ENCODE measurements at places on chromosomes 1 and 21.
A peak's percentile ranks its signal among the peaks of the same experiment; 100 is the strongest.

DNA sequence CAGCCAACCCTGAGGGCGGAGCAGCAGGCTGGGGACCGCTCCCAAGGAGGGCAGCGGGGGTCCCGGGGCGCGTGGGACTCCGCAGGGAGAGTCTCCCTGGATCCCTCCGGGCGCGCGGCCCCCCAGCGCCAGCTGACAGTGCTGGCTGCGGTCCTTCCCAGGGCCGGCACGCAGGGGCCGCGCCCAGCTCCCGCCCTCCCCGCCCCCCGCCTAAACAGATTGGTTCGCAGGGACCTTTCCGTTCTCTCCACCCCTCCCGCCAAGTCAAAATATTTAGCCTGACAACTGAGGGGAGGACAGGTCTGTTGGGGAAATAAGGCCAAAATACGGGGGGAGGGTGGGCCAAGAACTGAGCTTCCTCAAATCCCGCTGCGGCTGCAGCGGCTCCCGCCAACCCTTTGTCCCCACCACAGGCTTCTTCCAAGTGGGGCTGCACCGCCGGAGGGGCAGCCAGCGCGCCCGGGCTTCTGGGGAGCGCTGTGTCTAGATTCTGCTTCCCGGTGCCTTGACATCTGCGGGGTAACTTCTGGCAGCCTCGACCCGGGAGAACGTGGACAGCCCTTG lies at the start of gene INSRR:
INSRR (minus strand) TSS at position 159 of the 564 bp plus-strand sequence. CDS start 496 bp downstream, outside the sequence.
- no peak for DNase-seq

DNA sequence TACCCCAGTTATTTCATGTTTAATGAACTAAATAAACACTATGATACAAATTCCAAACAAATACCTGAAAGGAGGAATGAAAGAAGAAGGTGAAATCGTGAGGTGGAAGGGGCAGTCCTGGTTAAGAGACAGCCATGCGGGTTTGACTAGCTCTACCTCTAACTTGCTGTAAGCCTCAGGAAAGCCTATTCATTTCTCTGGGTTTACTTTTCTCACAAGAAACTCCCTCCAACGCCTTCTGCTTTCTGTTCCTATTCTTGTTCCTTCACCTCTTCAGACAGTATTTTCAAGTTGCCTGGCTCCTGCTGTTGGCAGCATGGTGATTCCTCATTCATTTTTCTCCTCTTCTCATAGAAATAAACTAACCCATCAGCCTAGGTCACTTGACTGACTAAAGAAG lies 92.4 kb downstream of the NTPCR start:
- no peak for DNase-seq

DNA sequence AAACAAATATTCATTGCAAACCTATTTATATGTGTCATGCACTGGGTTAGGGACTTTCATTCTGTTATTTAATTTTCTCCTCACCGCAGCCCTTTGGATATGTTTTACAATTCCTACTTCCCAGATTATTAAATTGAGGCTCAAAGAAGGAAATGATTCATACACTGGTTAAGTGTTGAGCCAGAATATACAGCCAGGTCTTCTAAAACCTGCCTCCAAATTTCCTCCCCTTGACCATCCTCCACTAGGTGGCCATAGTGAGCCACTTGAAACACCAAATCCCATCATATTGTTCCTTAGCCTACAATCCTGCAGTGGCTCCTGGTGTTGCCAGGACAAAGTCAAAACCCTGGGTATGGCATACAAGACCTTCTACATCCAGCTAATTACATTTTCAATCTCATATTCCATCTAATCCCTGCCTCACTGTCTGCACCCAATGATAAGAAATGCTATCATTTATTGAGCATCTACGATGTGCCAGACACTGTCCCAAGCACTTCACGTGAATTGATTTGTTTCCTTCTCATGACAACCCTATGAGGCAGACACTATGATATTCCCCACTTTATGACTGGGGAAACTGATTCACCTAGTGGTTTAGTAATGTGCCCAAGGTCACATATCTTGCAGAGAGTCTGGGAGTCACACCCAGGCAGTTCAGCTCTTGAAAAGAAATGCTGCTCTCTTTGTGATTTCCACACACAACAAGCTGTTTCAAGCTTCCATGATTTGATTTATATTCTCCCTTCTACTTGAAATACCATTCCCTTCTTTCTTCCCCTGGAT lies 23.6 kb upstream of the KIRREL1 start:
- DNase-seq = peak; percentile 72

GRCh38 chr1:172885971-172886370 lies 164.8 kb downstream of the TNFSF18 start:
- no peak for DNase-seq

DNA sequence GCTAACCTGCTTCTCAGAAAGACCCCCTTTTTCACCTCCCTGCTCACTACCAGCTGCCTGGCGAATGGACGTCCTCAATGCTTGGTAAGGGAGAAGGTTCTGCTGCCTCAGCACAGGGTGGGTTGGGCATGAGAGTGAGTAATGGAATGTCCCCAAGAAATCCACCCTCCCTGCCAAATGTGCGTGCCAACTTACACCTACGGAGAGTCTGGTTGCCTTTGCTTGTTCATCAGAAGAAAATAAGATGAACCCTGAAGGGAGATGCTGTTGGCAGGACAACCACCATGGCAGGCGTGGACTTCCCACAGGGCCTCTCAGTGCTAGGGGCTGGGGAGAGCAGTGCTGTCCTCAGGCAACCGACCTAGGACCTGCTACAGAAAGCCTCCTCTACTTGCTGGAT lies 106.0 kb downstream of the XCL2 start:
- no peak for DNase-seq

DNA sequence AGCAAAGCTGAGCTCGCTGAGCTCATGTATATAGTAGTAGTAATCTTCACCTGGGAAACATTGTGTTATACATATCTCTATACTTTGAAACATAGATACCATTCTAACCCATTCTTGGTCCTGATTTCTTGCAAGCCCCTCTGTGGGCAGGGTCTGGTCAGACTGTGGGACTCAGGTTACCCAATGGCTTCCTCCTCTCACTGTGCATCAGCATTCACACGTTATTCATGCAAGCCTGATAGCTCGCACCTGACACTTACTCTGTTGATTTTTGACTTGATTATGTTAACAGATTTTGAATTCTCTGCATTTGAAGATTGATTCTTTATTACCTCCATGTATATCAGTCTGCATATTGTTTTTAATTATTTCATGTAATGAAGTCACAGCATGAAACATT lies 1.3 kb downstream of the GBP7 start:
- no peak for DNase-seq

GRCh38 chr1:70438529-70438928 lies 27.5 kb downstream of the CTH start:
- no peak for DNase-seq

DNA sequence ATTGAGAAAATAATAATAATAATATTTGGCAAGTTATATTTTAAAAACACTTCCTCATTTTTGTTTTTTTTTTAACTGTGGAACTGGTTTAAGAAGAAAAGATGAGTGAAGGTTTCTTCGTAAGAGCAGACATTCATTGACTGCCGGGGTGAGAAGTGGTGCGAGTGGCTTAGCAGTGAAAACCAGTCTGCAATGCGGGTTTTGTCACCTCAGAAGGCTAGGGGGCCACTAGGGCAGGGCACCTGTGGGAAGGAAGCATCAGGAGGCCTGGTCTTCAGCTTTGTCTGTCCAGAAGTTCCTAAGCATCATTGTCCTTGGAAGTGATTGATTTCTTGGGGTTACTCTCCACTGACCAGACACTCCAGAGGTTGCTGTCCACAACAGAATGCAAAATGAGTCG lies 339.2 kb downstream of the ZNF326 start:
- no peak for DNase-seq

DNA sequence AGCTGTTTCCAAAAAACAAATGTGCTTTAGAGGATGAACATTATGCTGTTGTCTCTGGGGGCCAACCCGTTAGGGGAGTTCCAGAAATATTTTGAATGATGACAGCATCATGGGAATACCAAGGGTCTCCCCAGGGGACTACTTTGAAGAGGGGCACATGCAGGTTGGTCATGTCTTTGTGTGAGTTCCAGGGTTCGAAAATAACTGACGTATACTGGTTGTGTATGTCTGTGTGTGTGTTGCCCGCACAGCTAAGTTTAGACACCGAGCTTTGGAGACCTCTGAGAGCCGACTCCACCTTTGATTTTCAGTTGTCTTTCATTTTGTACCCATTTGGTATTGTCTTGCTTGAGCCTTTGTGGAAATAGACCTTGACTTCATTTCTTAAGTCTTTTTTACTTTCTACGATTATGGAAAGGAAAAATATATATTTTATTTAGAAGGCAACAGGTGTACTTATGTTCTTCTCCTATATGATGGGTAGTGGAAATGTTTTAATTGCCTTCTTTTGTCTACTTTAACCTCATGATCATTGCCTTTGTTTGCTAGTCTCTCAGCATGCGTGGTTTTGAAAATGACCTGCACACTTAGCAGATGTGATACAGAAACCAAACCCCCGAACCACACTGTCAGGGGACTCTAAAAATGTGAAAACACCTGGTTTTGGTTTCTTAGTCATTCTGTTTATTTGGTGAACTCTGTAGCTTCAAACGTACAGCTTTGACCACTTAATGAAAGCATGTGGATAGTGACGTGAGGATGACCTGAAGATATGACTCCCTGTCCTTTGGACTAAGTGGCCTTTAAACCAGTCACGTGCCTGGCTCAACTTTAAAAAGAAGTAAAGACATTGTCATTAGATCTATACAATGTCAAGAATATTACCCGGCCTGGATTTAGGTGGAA lies 56.5 kb downstream of the GALNT2 start:
- no peak for DNase-seq

GRCh38 chr1:206744683-206745082 lies 25.9 kb upstream of the IL19 start:
- DNase-seq = no peak

GRCh38 chr1:77614037-77614436 lies 68.4 kb downstream of the ZZZ3 start:
- DNase-seq = no peak

DNA sequence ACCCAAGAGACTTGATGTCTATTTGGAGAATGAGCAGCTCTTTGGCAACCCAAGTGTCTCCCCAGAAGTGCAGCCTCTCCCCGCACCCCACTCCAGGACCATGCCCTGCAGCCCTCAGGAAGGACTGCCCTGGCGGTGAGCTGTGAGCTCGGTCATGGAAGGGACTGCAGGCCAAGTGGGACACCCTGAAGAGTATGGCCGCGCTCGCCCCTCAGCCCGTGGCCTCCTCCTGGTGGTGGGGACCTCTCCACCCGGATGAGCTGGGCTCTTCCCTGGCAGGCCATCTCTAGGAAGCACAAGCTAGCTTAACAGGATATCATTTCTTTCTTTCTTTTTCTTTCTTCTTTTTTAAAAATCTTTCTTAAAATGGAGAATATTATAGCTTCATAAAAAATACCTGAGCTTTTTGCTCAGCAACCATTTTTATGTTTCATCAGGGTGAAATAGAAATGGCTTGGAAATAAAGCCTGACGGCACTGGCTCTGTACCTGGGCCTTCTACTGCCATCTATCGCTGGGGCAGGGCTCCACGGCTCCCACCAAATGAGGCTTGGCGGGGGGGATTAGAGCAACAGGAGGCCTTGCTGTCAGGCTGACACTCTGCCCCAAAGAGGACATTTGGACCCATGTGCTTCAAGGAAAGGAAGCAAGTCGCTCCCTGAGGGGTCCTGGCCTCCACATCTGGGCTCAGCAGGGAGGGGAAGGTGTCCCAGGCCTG lies 296.2 kb upstream of the VAMP3 start:
- DNase-seq = peak; percentile 57

DNA sequence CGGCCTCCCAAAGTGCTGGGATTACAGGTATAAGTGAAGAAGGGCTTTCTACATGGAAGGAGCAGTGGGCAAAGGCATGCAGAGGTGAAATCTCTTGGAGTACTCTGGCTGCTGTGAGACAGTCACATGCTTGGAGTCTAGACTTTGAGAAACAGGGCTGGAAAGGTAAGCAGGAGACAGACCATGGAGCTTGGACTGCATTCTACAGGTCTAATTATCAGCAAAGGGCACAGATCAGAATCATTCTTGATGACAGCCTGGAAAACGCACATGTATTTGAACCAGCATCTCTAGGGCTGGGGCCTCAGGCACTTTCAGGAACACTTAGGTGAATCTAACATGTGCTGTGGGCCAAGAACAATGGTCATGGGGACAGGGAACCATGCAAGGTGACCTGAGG lies 7.3 kb upstream of the PRELP start:
- DNase-seq = no peak

DNA sequence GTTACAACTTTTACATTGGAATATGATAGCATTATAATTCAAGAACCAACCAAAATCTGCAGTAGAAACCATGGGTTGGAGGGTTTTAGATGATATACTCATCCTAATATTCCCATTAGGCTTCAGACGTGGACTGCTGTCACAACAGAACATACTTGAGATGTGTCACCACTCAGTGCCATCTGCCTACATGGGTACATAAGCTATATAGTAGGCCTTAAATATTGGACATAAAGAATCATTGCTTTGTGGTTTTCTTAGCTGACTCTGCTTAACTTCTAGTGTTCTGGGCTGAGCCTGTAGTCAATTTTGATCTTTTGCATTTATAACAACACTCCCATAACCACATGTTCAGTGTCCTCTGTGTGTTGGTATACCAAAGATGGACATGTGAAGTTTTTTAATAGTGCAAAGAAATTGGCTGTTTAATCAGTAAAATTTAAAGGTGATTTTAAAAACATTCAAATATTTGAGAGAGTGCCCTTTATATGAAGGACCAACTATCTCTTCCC lies 14.2 kb downstream of the RAP1A start:
- DNase-seq = no peak

DNA sequence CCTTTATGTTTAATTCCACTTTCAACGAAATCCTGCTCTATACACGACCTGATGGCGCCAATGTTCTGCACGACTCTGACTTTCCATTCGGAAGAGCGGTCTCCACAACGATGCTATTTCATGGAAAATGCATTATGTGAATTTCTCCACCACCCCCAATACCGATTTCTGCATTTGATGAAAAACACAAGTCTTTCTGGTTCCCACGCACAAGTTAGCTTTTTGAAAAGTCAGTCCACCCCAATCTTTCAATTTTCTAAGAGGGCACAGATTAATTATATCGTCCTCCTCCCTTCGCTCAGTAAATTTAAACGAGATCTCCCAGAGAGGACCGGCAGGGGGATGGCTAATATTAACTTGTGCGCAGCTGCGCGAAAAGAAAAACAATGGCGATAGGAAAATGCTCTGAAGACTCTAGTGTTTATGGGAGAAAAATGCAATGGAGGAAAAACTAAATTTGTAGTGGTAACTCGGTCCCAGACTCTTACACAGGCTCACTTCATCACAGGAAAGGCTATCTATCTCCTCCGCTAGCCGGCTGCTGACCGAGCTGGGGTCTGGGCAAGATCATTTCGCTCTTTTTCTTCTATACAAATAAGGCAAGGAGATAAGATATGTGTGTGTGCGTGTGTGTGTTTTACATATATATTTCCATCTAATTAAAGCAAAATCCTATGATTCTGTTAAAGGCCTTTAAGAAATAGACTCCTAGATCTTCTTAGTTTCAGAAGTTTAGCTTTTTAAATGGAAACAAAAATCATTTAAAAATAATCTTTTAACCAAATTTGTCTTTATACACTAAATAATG lies 1.2 kb upstream of the LHX8 start:
- DNase-seq = no peak

- DNase-seq = no peak
Measured at GRCh38 chr1:164787834-164788231, 228.8 kb downstream of the PBX1 start.

- no peak for DNase-seq
Measured at GRCh38 chr1:187390215-187390818, 561.6 kb downstream of the PLA2G4A start.

Measured in A549 (cell line).